Posterior vena cava (tissue), 2 donors: ENCODE measurements at places on chromosomes 16 and 17.

DNA sequence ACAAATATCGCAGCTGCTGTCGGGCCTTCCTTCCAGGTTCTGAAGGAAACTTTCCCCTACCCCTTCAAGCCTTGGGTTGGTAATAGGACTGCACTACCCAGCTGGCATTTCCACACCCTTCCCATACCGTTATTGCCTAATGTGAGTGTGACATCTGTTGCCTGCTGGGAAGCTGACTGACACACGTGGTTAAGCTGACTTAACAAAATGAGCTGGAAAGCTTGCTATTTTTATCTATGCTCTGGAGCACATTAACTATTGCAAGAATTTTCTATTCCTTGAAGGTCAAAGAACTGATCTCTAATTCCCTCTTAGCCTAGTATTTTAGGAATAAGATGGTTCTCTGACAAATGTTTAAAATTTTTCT is 79.5 kb downstream of the PMP22 start:
- no peak for DNase-seq

- DNase-seq = peak; percentile 92
These were observed 2.4 kb downstream of the SERPINF1 start for GRCh38 chr17:1764284-1764683.

- no peak for DNase-seq
These were observed 493 bp upstream of the PDE6G start for GRCh38 chr17:81656835-81657234.

DNA sequence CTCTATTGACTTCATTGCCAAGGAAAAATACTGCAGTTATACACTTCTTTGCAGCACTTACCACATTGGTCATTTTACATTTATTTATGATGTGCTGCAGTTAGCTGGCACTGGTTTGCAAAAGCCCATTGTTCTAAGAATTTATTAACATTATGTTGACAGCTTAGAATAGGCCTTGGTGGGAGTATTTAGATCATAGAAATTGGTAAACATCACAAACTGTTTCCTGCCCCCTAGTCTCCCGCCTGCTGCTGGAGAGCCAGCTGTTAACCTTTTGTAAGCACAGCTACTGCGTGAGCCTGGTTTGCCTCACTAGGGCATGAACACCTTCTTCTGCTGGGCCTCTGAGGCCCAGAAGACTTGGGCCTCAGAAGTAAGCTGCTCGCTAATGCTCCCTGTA is 651.4 kb upstream of the GOT2 start:
- no peak for DNase-seq

DNA sequence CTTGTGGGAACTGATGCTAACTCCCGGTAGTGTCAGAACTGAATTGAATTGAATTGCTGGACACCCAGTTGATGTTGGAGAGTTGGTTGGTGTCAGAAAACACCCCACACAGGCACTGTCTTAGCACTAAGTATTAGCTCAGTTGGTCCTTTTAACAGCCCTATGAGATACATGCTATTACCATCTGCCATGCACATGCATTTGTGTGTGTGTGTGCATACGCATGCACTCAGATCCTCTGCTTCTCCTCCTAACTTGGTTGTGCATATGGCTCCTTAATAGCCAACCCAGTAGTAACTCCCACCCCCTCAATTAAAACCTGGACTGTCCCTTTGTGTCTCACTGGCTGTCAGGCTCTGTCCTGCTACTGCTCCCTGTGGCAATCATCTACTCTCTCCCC is 32.3 kb upstream of the DYNLL2 start:
- DNase-seq = no peak

GRCh38 chr17:3904501-3904900 is 11.6 kb upstream of the CAMKK1 start:
- DNase-seq = no peak

- DNase-seq = no peak
These were observed 7.5 kb upstream of the CES3 start for GRCh38 chr16:66953462-66954096.

- no peak for DNase-seq
These were observed 11.3 kb downstream of the CX3CL1 start for GRCh38 chr16:57383276-57384247.

- DNase-seq = peak; percentile 89
These were observed 615 bp downstream of the PHKG2 start for GRCh38 chr16:30748634-30749445.

DNA sequence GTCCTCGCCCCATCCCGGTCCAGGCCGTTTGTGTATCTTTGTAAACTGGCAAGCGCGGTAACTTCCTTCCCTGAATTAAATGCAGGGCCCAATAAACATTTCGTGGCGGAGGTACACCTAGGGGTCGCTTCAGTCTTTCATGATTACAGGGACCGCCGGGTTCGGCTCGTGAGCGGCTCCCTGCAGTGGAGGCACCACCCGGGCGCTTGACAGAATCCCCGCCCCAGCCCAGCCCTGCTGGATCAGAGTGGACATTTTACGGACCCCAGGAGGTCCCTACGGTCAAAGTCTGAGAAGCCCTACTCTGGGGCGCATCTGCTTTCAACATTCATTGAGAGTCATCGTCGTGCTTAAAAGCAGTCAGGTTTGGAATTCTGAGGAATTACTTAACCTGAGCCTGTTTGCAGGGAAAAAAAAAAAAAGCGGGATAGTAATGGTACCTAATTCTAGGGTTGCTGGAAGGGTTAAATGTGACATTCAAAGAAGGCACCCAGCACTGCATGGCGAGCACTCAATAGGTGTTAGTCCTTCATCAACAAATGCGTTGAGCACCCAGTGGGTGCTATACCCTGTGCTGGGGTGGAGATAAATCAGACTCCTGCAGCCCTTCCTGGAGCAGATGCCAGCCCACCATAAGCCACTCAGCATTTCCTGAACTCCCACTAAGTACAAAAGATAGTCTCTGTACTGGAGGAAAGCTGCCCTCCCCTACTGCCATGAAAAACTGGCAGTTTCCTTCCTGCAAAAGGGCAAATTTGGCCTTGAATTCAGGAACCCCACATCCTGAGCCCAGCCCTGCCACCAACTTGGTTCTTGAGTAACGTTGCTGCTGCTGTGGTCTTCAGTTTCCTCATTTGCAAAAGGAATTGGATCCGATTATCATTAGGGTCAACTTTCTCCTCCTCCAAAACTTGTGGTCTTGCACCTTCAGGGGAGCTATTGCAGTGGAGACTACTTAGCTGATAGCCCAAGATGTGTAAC is 658 bp upstream of the DUSP3 start:
- peak; percentile 57 for DNase-seq

DNA sequence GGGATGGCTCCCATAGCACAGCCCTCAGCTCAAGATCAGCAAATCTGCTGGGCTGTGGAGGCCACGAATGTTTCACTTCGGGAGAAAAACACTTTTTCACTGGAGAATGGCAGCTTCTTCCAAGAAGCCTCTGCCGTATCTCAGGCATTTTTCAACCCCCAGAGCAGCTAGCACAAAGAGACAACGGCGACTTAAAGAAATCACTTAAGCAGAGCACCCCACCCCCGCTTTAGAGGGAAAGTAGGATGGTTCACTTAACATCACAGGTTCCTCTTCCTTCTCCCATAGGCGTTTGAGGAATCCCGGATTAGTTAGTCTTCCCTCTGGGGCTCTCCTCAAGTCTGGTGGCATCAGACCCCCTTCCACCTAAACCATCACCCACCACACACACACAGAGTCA is 27.6 kb downstream of the CYB561 start:
- no peak for DNase-seq
